ENCODE measurements at places on chromosomes 4 and X.

DNA sequence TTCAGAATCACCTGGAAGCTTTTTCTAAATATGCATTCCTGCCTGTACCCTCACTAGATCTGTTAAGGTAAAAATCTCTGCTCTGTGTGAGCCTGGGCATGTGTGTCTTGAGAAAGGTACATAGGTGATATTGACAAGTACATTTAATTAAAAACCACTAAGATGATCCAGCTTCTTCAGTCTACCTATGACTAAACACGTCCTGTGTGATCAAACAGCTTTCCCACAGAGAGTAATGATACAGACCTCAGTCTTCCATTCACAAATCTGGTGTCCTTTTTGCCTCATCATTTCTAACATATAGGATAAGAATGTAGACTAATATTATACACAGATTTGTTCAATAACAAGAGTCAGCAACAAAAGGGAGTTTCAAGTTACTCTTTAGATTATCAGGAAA lies 42.6 kb downstream of the GALNT7 start:
- DNase-seq: peak; percentile 39

DNA sequence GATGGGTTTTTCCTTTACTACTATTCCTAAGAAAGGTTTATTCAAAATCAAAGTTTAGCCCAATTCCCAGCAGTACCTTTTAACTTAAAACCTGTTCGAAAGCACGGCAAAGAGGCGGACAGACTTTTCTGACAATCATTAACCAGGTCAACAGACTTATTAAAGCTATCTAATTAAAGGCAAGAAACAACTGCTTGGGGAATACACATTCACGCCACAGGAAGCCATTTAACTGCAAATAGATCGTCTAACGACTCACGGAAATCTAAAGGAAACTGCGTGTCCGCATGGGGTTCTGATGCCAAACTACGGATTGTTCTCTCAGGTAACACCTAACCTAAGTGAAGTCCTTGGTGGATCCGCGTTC lies 663 bp upstream of the USP53 start:
- DNase-seq: no peak

DNA sequence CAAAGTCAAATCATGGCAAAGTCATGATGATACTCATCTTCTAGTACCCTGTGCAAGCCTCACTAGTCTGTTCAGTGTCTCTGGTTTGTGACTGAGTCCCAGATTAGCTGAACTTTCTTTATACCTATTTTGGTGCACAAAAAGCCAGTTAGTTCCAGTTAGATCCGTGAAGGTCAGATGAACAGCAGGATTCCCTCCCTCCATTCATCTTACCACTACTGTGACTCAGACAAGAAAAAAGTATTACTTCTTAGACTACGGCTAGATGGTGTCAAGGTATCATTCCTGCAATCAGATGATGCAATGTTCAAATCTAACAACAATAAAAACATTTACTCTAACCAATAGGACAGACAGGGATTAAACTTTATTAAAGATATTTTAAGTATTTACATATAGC lies 30.4 kb downstream of the ARHGEF6 start:
- no peak for DNase-seq

DNA sequence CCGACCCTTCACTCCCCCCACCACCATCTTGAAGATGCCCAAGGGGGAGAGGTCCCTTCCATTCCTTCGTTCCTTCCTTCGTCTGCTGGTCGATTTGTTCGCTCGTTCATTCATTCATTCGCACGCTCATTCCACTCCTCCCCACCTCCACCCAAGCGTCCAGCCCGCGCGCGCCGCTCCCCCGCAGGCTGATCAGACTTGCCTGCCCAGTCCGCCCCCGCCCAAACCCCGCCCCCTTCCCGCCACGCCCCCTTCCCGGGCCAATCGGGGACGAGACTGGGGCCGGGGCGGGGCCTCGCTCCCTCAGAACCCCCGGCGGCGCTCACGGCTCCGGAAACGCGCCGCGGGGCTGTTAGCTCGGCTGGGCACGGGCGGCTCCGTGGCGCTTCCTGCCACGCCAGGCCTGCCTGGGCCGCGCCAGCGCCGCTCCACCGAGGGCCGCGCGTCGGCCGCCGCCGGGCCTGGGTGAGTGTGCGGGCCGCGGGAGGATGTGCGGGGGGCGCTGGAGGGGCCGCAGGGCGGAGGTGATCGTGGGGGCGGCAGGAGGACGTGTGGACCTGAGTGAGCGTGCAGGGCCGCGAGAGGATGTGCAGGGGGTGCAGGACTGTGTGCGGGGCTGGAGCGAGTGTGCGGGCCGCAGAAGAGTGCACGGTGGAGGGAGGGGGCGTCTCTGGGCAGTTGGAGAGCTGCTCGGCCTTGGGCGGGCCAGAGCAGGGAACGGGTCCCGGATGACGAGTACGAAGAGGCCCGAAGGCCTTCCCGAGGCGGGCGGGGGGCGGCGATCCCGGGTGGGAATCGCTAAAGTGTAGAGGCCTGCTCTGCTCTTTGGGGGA lies at the start of gene ZNF275:
Gene ZNF275 (plus strand): TSS at position 333 of the 833 bp plus-strand sequence. CDS start 2,527 bp downstream, outside the sequence.
- peak; percentile 81 for DNase-seq

DNA sequence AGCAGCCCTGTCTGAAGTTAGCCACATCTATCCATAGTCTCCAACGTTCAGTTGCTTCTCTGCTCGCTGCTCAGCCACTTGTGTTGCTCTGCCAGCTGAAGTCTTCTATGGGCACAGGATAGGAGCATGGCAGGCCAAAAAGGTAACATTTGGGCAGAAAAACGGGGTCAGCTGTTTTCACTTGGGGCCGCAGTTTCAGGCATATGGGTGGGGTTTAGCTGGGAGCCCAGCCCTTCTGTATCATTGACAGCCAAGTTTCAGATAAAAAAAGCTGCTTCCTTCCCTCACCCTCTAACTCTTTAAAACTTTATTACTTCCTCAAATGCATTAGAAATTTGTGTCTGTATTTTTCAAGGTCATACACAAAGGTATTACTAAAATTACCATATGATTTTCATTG lies 18.4 kb upstream of the MANBA start:
- no peak for DNase-seq

- no peak for DNase-seq
These were observed 433.0 kb downstream of the PCDH10 start for GRCh38 chr4:133581996-133582619.

DNA sequence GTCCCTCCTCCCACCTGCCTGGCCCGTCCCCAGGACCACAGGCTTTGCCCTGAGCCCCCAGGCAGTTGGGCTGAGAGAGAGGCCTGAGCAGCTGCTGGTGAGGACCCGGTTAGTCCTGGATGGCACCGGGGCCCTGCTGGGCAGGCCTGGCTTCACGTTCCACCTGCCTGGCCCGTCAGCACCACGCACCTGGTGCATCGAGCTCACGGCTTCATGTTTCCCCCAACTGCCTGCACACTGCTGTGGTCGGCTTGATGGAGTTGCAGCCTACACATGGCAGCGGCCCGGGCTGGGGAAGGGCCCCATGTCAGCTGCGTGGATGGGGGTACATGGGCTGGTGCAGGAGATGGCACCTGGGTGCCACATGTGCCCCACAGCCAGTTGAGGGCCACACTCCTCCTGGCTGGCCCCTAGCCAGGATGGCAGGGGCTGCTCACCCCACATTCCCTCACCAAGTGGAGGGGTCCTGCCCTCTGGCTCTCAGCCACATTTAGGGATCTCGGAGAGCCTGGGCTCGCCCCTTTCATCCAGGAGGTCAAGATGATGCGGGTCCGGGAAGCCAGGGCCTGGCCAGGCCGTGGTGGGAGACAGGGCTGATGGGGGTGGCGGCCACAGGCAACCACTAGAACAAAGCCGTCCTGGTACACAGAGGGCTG lies 28.5 kb downstream of the NKX1-1 start:
- DNase-seq: no peak

DNA sequence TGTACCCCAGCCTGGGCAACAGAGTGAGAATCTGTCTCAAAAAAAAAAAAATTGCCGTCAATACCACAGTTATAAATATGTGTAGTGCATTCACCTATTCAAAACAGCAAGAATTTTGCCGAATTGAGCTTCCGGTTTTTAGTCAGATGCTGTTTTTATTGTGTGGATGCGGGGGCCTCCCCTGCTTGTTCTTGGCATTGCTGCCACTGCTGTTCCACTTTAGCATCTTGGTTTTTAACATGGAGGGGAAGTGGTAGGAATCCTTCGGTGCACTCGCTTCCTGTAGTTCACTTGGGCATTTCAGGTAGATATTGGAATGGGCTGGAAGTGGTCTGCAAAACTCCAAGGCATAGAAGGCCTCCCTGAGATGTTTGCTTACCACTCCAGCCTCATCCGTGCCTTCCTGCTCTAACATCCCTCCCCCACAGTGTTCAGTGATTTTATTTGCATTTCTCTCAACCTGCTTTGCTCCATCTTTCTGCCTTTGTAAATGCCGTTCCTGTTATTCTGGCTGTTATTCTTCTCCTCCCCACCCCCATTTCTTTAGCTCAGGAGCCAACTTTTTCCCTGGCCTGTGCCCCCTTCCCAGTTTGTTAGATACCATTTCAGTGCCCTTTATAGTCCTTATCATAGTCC lies 25.5 kb downstream of the MOB1B start:
- no peak for DNase-seq

- peak; percentile 52 for DNase-seq
These were observed 137.8 kb downstream of the FBXW7 start for GRCh38 chr4:152398060-152398459.

- no peak for DNase-seq
These were observed 31.3 kb downstream of the IGFBP7 start for GRCh38 chr4:57078685-57079521.

DNA sequence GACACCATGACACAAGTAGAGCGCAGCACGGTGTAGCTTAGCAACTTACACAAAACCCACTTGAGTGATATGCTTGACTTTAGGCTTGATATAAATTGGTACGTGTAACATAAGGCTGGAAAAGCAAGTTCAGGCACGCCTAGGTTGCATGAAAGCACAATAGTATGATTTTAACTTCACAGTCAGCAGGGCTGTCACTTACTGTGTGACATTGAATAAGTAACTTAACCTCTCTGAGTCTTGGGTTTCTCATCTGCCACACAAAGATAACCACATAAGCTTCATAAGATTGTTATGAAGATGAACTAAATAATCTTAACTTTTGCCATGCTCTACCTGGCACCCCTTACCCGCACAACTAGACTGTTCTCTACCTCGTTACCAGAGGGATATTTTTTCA lies 9.5 kb downstream of the SRD5A3 start:
- no peak for DNase-seq

GRCh38 chr4:117400039-117400835 lies 314.9 kb upstream of the TRAM1L1 start:
- DNase-seq: peak; percentile 75

GRCh38 chr4:125303821-125304220 lies 10.9 kb upstream of the FAT4 start:
- DNase-seq: no peak

DNA sequence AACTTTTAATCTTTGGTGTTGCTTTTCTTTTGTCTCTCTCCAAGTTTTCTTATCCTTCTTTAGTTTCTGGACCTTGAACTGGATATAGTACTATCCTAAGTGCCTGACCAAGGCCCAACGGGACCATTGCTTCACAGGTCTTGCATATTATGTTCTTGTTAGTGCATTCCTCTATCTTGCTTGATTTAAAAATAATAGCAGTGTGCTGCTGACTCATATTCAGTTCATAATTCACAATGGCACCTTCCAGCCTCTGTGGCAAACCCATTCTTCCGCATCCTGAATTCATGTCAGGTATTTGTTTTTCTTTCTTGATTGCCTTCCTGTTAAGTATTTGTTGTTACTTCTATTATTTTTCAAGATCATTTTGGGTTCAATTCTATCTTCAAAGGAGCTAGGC lies 197.1 kb upstream of the GIMD1 start:
- DNase-seq: no peak

GRCh38 chr4:25937801-25938200 lies 23.8 kb downstream of the SMIM20 start:
- DNase-seq: no peak

DNA sequence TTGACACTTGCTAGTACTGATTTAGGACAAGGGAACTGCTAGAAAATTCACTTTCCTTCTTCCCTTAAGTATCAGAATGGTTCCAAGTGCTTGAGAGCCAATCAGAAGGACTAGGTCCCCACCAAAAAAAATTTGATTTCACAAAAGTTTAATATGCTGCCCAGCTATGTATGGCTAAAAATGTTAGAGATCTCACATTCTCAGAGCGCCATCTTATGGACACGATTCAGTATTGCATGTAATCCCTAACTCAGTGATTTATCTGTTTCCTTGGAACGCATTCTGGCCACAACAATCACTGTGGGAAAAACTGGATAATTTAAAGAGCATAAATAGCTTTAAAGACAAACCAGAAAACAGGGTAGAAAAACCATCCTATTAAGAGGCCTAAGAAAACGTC lies 255.1 kb upstream of the GPC4 start:
- DNase-seq: peak; percentile 3

DNA sequence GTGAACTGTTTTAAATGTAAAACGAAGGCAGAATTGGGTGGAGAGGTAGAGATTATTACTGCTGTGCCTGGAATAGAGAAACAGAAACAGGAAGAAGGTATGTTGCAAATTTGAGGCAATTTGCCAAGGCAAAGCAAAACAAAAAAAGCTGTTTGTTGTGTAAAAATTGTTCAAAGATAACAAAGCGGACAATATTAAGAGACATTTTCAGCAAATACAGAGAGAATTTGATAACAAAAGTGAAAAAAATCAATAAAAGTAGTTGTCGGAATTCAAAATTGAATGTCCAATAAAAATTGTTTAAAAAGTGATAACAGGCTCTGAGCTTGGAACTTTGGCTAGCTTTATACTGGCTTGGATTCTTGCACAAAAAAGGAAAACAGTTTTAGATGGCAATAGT lies 14.4 kb upstream of the SMS start:
- DNase-seq: peak; percentile 41

GRCh38 chr4:65083076-65083475 lies 587.2 kb downstream of the EPHA5 start:
- DNase-seq: no peak

GRCh38 chrX:39714471-39714870 lies 383.3 kb downstream of the BCOR start:
- no peak for DNase-seq

- no peak for DNase-seq
These were observed 324.5 kb downstream of the HNRNPD start for GRCh38 chr4:82049294-82049693.

- no peak for DNase-seq
These were observed 68.7 kb downstream of the SORCS2 start for GRCh38 chr4:7261087-7261486.

DNA sequence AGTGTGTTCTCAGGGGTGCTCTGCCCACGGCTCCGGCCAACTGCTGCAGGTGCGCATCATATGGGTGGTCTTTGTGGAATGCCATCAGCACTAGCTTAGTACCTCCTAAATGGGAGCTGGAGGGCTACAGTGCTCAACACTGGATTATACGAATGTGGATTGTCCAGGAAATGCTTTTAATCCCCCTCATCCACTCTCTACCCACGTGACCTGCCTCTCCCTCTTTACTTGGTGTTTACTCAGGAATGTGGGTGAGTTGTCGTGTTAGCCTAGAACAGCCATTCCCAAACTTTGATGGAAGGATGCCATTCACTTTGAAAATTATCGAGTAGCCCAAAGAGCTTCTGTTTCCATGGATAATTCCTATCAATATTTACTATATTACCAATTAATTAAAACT lies 150.8 kb downstream of the PTTG2 start:
- peak; percentile 17 for DNase-seq

GRCh38 chr4:30525662-30526315 lies 194.4 kb upstream of the PCDH7 start:
- DNase-seq: no peak

- DNase-seq: no peak
These were observed 19.5 kb upstream of the TMEM154 start for GRCh38 chr4:152699313-152699712.

GRCh38 chrX:38939067-38939466 lies 137.8 kb downstream of the MID1IP1 start:
- DNase-seq: no peak

Measured in ELR (cell line).